Activated CD4-positive, alpha-beta T cell treated with anti-CD3 and anti-CD28 coated beads, Interleukin-2, amount 10 ng/mL, durations not matched to agents 7 days and 5 days (primary cell): ENCODE measurements at places on chromosomes 7 and 10.

GRCh38 chr7:92609921-92610518 lies 19.8 kb upstream of the FAM133B start:
- no peak for DNase-seq

DNA sequence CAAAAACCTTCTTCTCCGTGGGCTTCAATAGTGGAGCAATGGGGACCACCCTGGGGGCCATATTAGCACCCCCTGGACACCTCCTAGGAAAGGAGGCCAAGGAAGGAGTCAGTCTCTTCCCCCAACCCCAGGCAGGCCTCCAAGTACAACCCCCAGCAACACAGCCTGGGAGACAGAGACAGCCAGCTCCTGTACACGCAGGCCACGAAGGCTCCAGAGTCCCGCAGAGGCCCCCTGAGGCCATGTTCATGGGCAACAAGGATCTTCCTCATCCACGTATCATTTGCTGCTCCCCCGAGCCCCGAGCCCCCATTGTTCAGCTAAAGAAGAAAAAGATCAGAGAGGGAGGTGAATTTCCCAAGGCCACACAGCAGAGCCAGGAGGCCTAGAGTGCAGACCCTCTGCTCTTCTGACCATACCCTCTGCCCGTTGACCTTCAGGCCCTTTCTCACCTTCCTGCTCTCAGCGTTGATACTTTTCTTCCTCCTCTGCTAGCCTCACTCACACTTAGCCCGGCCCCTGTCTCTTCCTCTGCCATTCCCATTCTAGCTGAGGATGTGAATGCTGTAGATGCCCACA lies 35.9 kb upstream of the MYL10 start:
- no peak for DNase-seq

- DNase-seq: no peak
Observed at GRCh38 chr7:65338346-65338745, 35.3 kb upstream of the ZNF92 start.

DNA sequence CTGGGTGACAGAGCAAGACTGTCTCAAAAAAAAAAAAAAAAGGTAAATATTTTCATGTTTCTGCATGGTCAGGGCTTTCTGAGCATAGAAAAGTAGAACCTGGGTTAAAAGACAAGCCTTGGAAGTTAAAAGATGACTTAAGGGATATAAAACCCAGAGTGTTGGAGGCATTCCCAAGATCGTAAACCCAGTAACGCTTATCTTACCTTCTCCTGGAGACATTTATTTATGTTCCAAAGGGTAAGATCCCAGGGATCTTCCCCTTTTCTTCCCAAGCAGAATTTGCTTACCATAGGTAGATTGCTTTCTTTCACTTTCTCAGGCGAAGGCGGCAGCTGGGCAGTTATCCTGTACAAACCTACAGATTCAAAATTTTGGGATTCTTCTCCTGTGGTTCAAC lies 22.2 kb downstream of the SUGCT start:
- no peak for DNase-seq

GRCh38 chr10:3775696-3776551 lies 9.1 kb downstream of the KLF6 start:
- DNase-seq: no peak

GRCh38 chr7:65233409-65234034 lies 140.1 kb upstream of the ZNF92 start:
- DNase-seq: no peak

- no peak for DNase-seq
Observed at GRCh38 chr10:129808092-129808983, 155.7 kb downstream of the EBF3 start.

GRCh38 chr10:88791924-88792323 lies 10.6 kb upstream of the LIPM start:
- no peak for DNase-seq

GRCh38 chr7:116786791-116787443 lies 75.5 kb upstream of the CAPZA2 start:
- peak; percentile 14 for DNase-seq

DNA sequence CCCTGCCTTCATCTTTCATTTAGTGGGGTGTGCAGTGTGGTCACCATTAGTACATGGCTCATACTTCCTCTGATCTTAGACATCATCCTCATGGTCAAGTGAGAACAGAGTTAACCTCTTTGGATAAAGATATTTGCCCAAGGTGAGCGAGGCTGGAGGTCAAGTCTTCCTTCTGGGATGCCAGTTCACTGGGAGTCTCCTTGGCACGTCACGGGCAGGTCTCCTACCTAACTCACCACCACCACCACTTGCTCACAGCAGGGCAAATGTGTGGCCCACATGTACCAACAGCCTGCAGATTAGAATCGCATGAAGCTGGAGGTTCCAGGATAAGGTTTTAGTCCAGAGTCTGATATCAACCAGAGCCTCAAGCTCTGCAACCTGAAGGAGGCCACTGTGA lies 164.6 kb downstream of the USP6NL start:
- no peak for DNase-seq

DNA sequence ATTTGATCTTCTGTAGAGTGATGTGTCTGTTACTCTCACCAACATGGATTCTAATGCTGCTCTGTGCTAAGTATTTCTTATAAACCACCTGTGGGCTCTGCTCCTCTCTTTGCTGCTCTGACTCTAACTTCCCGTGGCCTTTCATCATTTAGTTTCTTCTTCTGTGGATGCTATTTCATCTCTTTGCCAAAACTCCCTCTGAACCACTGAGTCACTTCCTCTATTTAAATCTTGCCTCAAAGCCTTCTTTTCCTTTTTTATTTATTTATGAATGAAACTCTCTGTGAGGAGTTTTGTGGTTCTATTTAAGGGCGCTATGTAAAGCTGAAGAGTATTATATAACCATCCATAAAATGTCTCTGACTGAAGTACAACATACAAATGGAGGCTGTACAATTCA lies 538.5 kb downstream of the SUGCT start:
- DNase-seq: no peak

DNA sequence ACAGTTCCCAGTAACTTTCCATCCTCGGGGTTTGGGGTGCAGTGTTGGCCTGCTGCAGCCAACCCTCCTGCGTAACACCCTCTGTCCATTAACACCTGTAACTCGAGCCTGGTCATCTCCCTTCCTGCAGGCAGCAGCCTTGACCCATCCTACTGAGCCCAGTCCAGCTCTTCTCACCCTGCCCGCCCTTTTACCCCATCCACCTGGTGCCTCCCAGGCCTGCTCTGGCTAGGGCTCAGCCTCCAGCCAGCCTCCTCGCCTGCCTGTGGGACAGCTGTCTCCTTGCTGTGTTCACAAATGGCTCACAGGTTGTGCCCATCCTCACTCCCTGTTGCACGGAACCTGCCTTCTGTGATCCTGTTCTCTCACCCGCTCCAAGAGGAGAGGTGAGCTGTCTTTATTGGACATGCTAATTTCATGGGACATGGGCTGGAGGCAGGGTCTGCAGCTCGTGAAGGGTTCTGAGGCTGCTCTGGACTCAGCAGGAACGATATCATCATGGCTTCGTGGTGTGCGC lies 277.2 kb upstream of the TCERG1L start:
- no peak for DNase-seq

DNA sequence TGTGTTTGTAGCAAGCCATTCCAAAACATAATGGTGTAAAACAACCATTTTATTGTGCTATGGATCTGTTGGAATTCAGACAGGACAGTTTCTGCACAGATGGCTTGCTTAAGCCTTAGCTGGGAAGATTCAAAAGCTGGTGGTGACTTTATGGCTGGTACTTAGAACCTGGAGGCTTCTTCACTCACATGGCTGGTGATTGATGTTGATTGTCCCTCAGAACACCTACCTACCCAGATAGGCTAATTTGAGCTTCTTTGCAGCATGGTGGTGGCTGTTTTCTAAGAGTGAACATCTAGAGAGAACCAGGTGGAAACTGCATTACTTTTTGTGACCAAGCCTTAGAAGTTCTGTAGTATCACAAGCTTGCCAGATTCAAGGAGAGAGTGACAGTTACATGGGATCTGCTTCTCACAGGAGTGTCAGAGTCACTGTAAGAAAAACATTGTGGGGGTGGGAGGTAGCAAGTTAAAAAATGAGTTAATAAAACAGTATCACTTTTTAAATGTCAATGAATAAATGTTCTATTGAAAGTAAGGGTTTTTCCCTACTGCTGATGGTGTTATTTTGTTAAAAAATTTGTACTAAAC lies 7.1 kb downstream of the R3HCC1L start:
- no peak for DNase-seq

DNA sequence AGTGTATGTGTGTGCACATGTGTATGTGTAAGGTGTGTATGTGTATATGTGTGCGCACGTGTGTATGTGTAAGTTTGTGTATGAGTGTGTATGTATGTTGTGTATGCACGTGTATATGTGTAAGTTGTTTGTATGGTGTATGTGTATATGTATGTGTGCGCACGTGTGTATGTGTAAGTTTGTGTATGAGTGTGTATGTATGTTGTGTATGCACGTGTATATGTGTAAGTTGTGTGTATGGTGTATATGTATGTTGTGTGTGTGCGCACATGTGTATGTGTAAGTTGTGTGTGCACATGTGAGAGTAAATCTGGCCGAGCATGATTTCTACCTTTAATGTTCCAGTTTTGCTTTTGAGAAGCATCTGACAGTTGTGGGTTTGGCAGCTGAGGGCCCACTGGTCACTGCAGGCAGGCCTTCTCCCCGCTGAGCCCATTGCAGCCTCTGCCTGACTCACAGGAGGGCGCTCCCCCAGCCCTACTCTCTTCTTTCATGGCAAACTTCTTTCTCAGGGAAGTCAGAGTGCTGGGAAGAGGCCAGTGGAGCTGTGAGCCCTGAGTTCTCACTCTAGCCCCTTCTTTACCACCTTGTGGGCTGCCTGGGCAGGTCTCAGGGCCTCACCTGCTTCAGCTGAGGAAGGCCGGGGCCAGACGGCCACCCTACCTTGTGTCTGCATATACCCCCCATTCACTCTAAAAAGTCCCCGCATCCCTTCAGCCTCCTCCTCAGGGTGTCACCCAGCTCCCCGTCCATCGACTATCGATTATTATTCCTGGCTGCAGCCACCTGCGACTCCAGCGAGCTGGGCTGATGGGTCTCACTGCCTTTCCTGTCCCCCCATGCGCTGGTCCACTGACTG lies 11.2 kb downstream of the WDR86 start:
- no peak for DNase-seq

GRCh38 chr10:47050618-47051455 lies 139.6 kb downstream of the PTPN20 start:
- DNase-seq: no peak

- DNase-seq: no peak
Observed at GRCh38 chr7:135662123-135662372, 266 bp upstream of the STMP1 start.

GRCh38 chr10:117152668-117153067 lies 14.6 kb upstream of the VAX1 start:
- no peak for DNase-seq

GRCh38 chr10:93072713-93073538 lies 767 bp upstream of the CYP26A1 start:
- DNase-seq: no peak

DNA sequence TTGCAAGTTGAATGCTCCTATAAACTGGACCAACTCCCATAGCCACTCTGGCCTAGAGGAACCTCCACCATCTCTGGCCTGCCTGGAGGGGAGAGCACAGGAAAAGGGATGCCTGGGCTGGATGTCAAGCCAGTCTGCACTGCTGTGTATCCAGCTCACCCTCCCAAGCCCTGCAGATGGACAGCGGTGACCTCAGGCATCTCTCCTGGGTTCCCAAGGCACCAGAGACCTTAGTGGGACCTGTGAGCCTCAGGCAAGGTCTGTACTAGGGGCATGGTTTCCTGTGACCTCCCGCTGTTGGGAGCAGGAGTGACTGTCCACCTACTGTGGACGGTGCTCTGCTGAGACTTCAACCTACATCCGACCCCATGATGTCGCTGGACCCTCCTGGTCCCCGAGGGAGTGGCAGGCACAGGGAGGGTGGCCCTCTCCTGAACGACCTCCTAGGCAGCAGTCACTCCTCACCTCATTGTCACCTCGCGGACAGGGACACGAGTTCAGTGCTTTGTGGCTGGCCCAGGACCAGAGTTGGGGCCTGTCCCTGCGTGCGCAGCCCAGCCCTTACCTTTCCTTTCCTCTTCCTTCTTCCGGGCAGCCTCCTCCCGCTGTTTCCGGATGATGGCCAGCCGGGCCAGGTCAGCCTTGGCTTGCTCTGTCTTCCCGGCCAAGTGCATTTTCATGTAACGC lies 11.0 kb downstream of the PDAP1 start:
- DNase-seq: no peak

DNA sequence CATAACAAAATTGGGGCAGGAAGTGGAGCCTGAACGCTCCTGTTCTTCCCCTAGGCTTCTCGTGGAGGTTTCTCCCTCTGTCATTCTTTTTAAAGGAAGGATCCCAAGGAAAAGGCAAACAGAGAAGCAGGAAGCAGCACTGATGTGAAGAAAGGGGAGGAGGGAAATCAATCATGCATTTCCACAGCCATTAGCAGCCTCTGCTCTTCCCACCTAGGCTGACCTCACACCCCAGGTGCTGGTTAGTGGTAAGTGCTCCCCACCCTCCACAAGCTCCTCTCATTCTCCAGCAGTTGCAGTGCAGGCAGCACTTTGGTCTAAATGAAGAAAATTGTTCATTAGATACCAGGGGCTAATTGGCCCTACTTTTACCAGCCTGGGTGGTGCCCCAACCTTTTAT lies 2.6 kb downstream of the CRHR2 start:
- DNase-seq: no peak

DNA sequence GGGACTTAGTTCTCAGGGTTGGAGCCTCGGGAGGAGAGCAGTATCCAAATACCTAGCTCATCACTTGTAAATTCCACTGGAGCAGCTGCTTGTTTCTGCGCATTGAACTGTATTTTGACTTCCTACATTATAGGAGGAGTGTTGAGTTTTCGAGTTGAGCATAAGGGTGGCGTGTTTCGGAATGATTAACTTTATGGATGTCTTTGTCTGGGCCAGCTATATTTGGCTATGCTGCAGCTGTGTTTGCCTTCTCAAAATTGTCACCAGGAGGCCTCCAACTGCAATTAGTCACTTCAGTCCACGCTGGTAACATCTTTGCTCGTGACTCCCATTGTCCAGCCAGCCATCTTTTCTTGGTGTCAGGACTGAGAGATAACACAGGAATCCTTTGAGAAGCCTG lies 9.1 kb downstream of the CELF2 start:
- DNase-seq: no peak

DNA sequence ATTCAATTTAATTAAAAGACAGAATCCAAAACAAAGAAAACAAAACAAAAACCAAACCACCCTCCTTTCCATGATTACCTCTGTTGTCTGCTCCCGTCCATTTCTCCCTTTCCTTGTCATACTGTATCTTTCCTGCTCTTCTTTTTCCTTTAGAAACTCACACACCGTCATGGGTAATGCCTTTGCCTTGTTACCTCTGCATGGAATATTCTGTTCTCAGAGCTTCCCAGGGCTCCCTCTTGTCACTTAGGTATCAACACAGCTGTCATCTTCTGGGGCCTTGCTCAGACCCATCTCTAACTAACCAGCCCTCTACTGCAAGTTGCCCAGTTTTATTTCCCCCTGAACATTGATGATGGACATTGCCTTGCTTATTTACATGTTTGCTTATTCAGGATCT lies 30.2 kb upstream of the GIMAP8 start:
- DNase-seq: no peak
